ENCODE measurements at places on chromosomes 5 and 9. TPM values are rescaled to one million over a fixed set of nuclear protein-coding genes. Genes with fewer than 3 reads are reported as not detected.

Gene CYLC2
- polyA plus RNA-seq: not detected

GRCh38 chr5:83562791-83563557 is 91.4 kb downstream of the VCAN start:
- DNase-seq: no peak

DNA sequence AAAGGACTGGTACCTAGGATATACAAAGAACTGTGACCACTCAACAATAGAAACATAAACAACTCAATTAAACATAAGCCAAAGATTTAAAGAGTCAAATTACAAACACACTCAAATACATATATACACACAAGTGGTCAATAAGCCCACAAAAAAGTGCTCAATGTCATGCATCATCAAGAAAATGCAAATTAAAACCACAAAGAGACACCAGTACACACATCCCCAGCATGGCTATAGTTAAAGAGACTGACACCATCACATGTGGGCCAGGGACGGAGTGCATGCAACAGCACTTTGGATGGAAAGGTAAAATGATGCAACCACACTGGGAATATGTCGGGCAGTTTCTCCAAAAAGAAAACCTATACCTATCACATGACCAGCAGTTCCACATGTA is 89.7 kb downstream of the CAAP1 start:
- no peak for DNase-seq

DNA sequence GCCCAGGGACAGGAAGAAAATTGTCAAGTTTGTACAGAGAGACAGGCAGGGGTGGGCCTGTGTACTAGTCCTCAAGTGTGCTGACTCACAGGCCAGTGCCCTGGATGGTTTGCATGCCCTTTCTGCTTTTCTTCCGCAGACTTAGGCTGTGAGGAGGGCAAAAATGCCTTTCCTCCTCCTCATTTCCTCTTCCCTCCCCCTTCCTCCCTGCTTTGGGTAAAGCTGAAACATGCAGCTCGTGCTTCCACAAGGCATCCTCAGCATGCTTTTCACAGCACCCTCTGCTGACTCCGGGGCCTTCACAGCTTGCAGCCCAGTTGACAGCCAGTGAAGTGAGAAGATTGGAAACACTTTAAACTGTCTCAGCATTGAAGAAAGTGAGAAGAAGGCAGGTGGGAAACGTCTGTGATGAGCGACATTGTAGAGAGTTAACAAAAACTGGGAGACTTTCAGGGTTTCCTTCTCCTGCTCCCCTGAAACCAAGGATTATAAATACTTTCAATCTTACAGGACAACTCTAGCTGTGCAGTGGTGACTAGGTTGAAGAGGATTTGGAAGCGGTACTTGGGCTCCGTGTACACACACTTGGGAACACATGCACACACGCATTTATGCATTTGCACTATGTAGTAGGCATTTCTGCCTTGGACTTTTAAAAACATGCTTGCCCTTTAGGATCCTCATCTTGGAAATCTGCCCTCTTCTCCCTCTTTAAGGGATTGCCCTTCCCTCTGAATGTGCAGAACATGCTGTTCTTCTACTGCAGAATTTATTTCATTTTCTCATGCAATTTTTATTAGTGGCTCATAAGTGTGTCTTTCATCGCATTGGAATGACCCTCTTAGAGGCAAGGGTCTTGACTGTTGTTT is 138.8 kb downstream of the GRIA1 start:
- peak; percentile 2 for DNase-seq

DNA sequence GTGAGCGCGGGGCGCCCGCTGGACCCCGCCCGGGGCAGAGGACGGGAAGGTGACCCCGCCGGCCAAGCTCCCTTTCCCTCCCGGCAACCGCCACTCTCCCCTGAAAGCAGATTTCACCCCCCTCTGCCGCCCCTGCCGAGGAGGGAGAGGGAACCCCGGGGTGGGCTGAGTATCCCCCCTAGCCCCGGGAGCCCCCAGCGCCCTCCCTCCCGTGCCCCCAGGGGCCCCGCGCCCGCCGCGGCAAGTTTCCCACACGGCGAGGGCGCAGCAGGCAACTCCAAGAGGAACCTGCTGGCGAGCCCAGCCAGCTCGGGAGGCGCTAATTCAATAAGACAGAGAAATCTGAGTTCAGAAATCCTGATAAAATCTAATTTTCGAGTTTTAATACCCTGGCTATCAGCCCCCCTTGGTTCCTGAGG is 1.6 kb downstream of the NTNG2 start:
- no peak for DNase-seq

- no peak for DNase-seq
Observed at GRCh38 chr5:134651531-134651930, 2.9 kb downstream of the SEC24A start.

- DNase-seq: no peak
Observed at GRCh38 chr5:127666043-127666716, 17.3 kb downstream of the CTXN3 start.

DNA sequence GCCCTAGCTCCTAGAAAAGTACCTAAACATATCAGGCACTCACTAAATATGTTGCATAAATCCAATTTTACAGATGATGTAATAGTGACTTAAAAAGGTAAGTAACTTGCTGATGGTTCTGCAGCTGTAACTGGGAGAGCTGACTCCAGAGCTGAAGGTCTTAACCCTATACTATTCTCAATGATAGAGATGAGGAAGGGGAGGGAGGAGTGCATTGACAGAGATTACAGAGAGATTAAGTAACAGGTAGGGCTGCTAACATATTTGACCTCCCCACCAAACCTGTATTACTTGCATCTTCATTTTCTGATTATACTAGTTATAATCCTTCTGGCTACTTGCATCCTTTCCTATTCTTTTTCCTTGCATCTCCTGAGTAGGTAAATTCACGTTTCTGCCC is 255.4 kb upstream of the EFNA5 start:
- no peak for DNase-seq

- DNase-seq: no peak
Observed at GRCh38 chr5:139806726-139807646, 11.4 kb downstream of the PSD2 start.

- no peak for DNase-seq
Observed at GRCh38 chr5:143350341-143350740, 53.1 kb downstream of the NR3C1 start.

Data from large intestine (tissue), 12 donors.